ENCODE measurements at places on chromosomes 2 and 18.

DNA sequence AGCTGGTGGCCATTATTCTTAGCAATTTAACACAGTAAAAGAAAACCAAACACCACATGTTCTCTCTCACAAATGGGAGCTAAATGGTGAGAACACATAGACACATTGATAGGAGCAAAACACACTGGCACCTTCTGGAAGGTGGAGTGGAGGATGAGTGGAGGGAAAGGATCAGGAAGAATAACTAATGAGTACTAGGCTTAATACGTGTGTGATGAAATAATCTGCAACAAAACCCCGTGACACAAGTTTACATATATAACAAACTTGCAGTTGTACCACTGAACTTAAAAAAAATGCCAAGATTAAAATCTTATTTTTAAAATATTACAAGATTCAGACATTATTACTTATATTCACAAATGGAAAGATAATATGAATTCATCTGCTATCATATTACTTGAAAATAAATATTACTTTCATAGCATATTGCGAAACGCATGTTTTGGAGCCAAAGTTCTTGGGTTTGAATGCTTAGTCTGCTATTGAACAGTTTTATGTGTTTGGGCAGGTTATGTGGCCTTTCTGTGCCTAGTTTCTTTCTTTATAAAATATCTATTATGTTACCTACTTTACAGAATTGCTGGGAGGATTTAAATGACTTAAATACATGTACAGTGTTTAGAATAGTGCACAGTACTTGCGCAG, 20.5 kb downstream of the ANKRD62 start:
- DNase-seq, result no peak

DNA sequence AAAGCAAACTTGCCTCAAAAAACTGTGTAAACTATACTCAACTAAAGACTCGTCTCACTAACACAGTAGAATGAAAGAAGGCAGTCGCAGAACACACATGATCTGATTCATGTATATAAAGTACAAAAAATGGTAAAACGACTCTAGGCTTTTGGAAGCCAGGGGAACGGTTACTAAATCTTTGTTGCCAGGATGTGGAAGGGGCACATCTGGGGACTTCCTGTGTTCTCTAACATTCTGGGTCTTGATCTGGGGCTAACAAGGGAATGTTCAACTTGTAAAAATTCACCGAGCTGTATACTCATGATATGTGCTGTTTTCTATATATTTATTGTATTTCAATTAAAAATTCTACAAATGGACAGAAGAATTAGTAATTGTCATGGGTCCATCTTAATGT, 14.3 kb upstream of the C2orf80 start:
- no peak for DNase-seq

- no peak for DNase-seq
These were observed 8.1 kb upstream of the GPBAR1 start for GRCh38 chr2:218252509-218253231.

- DNase-seq, result no peak
These were observed 235.4 kb upstream of the SLC14A2 start for GRCh38 chr18:45379903-45380302.

DNA sequence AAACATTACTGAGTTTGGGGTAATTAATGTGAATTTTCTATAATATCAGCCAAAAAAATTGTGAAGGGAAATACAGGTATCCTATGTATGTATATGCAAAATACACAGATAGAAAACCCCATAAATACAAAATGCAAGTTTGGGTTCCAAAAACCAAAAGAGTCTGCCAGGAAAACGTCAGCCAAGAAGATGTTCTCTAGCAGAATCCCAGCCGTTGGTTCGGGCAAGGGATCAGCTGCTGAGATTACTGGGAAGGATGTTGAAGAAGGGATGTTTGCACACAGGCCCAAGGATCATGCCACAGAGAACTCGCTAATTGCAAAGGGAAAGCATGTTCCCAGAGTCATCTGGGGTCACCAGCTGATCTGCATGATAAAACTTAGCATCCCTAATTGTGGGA, 9.5 kb upstream of the ANO7 start:
- DNase-seq, result no peak

DNA sequence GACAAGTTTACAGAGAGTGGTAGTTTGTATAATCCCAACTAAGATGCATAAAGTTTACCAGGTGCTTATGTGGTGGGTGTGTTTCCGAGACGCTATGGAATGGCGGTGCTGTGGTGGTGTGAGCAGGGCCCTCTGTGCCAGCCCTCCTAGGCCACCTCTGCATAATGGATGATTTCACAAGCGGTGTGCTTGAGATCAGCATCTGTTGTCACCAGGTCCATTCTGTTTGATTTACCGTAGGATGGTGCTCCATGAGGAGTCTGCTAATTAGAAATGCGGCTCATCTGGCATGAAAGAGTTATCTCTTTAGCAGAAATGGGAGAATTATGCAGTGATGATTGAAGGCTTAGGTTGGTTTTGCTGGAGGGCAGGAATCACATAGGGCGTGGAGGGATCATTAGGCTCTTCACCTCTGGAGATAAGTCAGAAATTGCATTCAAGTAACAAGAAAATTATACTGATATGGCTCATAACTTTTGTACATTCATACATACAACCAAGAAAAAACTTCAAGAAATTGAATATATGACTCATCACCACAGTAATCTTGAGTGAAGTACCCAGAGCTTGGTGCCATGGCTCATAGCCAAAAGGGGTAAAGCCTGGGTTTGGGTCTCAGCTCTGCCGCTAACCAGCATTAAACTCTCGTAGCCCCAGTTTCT, 41.4 kb downstream of the CRIM1 start:
- DNase-seq, result no peak

GRCh38 chr2:217945530-217945929, 57.3 kb downstream of the TNS1 start:
- no peak for DNase-seq

DNA sequence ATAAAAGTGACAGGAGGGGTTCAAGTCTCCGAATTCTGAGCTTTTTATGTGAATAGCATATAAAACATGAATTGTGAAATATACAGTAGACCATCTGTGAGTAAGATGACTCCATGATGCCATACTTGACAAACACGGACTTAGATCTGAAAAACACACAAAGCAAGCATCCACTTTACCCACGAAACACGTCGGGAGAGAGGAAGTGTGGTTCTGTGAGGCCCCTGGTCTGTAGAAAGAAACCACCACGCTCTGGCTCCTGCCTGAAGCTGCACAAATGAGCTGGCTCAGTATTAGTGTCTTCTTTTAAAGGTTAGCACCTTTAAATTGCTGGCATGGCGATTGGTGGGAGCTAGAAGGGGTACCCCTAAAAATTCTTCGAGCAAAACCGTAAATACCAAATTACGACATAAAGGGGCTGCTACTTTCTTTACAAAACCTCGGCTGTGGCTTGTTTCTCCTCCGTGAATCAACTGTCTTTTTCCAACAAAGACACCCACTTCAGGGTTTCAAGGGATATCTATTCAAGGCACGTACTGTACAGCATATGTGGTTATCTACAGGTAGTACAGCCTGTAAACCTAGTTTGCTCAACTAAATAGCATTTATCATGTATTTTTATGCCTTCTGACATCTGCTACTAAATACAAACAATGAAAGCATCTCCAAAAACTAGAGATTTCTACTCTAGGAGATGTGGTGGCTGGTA, 70.9 kb downstream of the AFF3 start:
- no peak for DNase-seq

All from forelimb muscle (tissue), 1 donor.